ENCODE measurements at places on chromosomes 3 and 15.
A peak's percentile ranks its signal among the peaks of the same experiment; 100 is the strongest.

DNA sequence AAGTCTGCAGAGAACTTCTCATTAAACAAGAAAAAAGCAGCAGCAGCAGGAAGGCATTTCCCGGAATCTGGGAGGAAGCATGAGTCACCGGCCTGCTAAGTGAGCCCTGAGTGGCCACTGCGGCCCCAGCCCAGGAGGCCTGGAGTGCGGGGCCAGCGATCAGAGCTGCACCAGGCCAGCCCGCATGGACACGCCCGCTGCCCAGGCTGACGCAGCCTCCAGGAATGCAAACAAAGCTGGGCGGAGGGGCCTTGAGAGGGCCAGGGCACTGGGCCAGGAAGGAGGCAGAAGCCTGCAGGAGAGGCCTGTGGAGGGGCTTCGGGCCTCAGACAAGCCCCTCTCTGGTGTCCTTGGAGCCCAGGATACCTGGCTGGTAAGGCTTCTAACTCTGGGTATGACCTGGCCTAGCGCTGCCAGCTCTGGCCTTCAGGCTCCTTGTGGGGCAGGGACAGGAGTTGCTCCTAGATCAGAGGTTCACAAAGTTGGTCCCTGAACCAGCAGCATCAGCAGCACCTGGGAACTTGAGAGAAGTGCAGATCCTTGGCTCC, 101.2 kb downstream of the SMAD6 start:
- DNase-seq, result no peak

- DNase-seq, result no peak
These were observed 22.3 kb downstream of the OSBPL10 start for GRCh38 chr3:31958701-31959152.

- no peak for DNase-seq
These were observed 40.1 kb upstream of the MTMR10 start for GRCh38 chr15:31031471-31032067.

GRCh38 chr15:68407141-68407885, 24.6 kb downstream of the ITGA11 start:
- no peak for DNase-seq

DNA sequence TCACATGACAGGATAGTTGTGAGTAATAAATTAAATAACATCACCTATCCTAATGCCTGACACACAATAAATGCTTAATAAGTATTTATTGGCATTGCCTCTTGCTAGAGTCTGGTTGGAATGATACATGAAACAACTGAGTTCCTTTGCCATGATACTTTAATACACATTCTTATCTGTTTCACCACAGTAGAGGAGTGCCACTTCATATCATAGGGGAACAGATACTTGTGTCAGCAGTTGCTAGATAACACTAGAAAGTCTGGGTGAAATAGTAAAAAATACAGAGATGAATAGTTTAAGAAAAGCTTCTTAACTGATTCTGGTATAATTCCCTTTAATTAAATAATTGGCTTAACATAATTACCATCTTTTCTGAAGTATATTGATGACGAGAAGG, 380.0 kb upstream of the GOLIM4 start:
- no peak for DNase-seq

DNA sequence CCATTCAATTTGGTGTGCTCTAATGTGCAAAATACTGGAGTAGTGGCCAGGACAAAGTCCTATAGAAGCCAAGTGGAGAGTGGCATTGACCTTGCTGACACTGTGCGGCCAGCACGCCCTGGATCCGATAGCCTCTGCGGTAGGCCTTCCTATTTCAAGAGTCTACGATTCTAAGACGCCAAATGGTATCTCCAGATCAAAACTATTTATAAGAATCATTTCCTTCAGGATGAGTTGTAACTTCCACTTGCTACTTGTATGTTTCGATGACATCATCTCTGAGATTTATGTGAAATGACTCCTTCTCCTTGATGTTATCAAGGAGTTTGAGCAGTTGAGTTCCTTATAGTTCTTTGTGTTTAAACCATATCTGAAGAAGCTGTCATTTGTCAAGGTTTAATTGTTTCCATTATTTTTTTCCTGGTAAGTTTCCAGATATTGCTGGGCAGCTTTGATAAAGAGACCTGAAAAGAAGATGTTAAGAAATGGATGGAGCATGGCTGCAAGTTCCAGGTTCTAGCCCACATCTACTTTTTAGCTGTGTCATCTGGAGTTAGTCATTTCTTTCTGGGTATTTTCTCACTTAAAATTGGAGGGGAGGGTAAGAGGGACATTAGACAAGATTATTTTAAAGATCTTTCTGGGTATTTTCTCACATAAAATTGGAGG, 71.8 kb downstream of the TMEM44 start:
- DNase-seq, result no peak

DNA sequence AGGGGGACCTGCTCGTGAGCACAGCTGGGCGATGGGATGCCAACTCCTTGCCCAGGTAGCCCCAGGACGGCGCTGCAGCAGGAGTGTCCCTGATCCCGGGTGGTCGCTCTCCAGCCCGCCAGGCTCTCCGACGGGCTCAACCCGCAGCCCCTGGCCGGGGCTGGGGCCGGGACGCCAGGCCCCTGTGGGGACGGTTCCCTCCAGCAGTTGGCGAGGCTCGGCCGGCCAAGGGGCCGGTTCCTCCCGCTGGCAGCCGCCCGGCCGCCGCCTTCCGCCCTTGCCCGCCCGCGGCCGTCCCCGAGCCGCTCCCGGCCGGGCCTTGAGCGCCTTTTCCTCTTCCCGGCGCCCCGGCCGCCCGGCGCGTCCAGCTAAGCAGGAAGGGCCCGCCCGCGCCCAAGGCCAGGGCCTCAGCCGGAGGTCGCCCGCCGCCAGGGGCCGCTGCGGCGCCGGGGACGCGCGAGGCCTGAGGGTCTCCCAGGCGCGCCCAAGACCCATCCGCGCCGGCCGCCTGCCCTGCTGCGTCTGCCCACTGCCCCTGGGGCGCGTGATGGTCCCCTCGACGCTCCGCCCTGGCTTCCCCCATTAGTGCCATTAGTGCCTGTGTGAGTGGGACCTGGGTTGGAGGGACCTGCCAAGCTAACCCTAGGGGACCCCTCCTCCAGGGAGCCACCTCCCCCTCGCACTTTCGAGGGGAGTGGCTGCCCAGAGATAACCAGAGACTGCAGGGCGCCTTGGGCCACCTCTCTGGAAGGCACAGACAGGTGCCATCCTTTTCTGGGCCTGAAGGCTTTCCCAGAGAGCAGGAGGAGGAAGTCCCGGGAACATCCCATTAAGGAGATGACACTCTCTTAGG, 106.4 kb downstream of the FBLN2 start:
- DNase-seq, result peak; percentile 54

- peak; percentile 55 for DNase-seq
These were observed 109.8 kb upstream of the RASGRP1 start for GRCh38 chr15:38674448-38674847.

DNA sequence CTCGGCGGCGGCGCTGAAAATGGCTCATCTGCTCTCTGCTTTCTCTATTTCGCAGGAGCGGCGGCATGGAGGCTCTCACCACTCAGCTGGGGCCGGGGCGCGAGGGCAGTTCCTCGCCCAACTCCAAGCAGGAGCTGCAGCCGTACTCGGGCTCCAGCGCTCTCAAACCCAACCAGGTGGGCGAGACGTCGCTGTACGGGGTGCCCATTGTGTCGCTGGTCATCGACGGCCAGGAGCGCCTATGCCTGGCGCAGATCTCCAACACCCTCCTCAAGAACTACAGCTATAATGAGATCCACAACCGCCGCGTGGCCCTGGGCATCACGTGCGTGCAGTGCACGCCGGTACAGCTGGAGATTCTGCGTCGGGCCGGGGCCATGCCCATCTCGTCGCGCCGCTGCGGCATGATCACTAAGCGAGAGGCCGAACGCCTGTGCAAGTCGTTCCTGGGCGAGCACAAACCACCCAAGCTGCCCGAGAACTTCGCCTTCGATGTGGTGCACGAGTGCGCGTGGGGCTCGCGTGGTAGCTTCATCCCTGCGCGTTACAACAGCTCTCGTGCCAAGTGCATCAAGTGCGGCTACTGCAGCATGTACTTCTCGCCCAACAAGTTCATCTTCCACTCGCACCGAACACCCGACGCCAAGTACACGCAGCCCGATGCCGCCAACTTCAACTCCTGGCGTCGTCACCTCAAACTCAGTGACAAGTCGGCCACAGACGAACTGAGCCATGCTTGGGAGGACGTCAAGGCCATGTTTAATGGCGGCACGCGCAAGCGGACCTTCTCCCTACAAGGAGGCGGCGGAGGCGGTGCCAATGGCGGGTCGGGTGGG, 790 bp downstream of the SKOR1 start:
- DNase-seq, result no peak

GRCh38 chr3:73056014-73056844, 5.2 kb upstream of the EBLN2 start:
- peak; percentile 49 for DNase-seq

DNA sequence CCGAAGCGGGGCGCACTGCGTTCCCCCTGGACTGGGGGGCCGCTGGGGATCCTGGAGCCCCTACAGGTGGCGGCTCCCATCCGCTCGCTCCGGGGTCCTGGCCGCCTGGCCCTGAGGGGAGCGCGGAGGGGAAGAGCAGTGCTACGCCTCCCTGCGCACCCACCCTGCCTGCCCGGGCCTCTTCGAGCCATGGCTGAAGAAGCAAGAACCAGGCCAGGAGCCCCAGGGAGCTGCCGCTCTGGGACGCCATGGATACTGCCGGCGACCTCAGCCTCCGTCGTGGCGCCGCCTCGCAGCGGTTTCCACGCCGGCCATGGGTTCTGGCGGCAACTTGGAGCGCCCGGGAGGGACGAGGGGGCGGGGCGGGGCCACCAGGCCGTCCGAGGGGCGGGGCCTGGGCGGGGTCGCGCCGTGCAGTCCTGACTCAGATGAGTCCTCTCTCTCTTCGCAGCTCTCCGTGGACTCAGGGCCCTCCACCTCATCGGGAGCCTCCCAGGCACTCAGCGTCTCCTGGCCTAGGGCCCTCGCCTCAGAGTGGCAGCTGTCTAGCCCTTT, 50.9 kb downstream of the MYL3 start:
- DNase-seq, result peak; percentile 16

- DNase-seq, result no peak
These were observed 49.2 kb downstream of the LRRK1 start for GRCh38 chr15:100968050-100968966.

DNA sequence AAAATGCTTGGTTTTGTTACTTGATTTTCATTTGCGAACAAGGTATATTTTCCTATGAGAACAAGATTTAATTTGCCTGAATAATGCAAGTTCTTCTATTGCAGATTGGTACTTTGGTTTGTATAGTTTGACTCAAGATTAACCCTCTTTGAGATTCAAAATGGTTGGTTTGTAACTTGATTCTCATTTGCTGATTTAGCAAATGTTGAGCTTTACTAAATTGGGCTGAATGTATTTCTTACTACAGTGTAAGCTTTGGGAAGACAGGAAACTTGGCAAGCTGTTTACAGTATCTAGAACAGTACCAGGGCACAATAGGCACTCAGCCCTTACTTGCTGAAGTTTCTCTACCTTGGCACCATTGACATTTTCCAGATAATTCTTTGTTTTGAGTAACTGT, 3.7 kb upstream of the SYNPR start:
- no peak for DNase-seq

DNA sequence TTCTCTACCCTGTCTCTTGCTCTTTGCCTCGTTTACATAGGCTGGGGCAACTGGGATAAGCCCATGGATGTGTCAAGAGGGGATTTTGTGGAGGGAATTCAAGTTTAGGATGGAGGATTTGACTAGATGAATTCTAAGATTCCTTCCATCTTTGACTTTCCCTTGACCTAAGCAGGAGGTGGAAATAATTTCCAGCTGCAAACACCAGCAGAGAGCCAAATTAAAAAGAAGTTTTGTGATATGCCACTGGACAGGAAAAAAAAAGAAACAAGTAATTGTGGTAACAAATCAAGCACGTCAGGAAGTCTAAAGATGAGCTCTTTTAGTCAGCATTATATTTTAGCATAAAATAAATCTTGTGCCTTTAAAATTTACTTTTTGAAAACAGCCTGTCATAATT, 49.8 kb downstream of the KCNMB2 start:
- DNase-seq, result no peak

GRCh38 chr3:73176941-73177340, 115.5 kb downstream of the EBLN2 start:
- DNase-seq, result no peak

- DNase-seq, result no peak
These were observed 6.2 kb upstream of the THRB start for GRCh38 chr3:24500806-24501205.

- DNase-seq, result no peak
These were observed 74.6 kb upstream of the TSC22D2 start for GRCh38 chr3:150333477-150333876.

GRCh38 chr3:23096041-23096440, 107.1 kb upstream of the UBE2E2 start:
- no peak for DNase-seq

DNA sequence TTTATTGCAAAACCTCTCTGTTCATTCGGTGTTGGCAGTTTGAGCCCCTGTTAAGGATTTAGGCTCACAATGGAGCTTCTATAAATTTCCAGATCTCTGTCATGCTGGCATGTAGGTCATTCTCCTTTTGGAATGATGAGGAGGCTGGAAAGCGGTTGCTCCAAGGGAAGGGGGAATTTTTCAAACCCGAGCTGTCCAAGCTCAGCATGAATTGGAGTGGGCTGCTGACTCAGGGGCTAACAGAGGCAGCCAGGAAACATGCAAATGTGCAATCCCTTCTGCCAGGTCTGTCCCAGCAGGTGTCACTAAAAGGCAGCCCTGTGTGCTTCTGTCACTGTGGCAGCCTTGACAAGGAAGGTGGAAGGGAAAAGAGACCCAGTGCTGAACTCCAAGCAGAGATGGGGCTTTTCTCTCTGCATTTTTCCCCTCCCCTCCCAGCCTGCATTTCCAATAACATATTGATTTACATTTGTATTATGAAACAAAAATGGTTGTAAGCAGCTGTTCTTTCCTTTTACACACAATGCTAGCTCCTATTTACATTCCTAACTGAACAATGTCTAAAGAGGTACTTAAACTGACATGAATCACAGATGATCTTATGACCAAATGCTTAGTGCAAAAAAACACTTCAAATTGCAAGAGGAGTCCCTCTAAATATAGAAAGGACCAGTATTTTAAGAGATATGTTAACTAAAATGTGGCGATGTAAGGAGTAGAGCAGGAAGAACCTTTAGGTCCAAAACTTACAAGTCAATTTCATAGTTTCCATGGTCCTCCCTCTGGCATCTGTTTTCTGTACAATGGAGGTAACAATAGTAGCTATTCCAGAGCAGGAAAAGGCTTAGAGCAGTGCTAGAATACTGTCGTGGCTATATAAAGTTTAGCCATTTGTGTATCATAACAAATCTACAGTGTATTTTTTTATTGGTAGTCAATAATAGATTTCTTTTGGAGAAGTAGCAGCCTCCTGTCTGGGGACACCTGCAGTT, 84.5 kb upstream of the ATP10A start:
- no peak for DNase-seq

DNA sequence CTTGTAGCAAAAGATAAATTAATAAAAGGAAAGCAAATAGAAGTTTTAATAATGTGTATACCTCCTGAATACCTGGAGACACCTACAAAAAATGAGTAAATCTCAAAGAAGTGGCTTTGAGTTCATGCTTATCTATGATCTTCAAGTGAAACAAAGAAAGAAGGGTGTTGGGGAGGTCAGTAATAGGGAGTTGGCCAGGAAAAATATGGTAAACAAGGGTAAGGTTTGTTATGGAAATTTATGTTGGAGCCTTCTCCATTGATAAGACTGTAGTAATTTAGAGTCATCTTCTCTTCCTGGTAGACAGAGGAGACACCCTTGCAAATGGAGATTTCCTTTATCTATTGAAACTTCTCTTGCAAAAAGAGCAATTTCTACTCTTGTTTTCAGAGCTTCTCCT, 6.6 kb upstream of the CCR8 start:
- no peak for DNase-seq

All from CD8-positive, alpha-beta T cell (primary cell).